ENCODE measurements at places on chromosomes 16 and 17. TPM values are rescaled to one million over a fixed set of nuclear protein-coding genes. Genes with fewer than 3 reads are reported as not detected.

Gene CD300LB
- total RNA-seq, result not detected

Gene SLC47A2
- not detected for total RNA-seq

Gene TP53TG3
- not detected for total RNA-seq

GRCh38 chr16:73192232-73192894 lies 144.4 kb upstream of the ZFHX3 start:
- no peak for DNase-seq
